ENCODE measurements at places on chromosomes 4 and X.

DNA sequence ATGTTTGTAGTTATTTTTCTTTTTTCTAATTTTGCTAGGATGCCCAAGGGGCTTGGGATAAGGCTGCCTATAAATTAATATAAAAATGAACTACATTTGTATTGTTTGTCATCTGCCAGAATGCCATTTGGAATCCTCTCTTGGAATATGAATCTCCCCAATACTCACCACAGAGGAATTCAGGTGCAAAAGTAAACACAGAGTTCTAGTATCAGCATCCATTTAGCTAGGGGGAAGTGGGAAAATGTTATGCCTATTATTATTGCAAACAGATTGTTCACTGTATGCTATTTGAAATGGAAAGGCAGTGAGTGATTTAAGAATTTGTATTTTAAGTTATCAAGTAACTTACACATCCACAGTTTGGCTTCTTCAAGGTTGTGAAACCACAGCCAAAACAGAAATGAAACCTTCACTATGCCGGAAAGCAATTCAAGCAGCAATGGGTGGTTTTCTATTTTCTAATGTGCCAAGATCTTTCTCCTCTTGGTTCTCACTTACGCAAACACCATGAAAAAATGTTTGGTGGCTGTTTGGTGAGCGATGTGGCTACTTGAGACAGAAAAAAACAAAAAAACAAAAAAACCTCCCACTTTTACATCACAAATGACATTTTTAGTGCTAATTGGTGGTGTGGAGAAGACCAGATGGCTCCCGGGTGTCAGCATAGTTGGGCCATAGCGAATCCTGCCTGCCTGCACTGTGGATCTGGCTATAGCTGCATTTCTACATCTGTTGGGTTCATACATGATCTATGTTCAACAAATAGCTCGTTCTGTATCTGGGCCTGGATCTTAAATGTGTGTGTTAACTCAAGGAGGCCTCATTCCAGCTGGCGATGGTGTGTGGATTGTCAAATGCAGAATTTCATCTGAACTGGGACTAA, 200.8 kb upstream of the GIMD1 start:
- DNase-seq, result no peak

DNA sequence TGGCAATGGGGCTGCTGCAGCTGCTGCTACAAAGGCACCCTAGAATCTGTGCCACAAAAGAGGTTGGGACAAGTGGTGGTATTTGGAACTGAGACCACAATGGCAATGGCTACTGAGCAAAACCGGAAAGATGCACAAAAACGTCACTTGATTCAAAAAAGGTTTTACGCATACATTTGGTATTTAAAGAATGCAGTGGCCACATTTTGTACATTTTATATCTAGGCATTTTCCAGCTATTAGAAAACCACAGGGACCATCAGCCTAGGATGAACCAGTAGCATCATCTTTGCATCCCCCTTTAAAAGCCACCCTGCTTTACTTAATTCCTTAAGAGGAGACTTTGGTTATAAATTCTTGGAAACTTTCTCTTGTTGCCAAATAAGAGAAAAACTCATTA, 104.8 kb upstream of the CXCL13 start:
- DNase-seq, result no peak

DNA sequence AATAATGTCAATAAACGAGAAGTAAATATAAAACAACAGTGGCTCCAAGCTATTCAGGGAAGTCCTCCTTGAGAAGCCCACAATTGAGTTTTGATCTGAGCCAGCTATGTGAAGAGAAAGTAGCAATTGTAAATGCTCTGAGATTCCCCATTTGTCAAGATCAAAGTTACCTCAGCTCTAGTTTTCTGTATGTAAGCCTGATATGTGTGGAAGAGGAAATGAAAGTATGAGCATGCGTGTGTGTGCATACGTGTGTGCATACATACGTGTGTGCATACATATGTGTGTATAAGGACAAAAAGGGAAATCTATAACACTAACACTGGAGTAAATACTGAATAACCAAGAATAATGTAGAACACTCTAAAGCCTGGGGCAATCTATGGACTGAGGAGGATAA, 130.3 kb downstream of the SCFD2 start:
- no peak for DNase-seq

DNA sequence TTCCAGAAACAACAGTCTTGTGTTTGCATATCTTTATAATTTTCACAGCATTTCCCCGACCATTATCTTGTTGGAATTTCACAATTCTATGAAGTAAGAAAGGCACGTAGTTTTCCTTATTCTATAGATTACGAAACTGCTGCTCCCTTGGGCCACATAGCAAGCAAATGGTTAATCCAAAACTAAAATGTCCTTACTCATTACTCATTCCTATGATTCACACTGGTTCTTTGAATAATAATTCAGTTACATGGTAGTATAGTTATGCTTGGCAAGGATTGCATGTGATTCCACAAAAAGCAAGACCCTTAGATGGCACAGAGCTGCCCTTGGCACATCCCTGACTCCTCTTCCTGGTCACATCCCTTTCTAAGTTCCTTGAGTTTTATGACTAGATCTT, 51.2 kb downstream of the OR13H1 start:
- no peak for DNase-seq

GRCh38 chr4:184850018-184850417, 24.2 kb upstream of the ACSL1 start:
- DNase-seq, result no peak

DNA sequence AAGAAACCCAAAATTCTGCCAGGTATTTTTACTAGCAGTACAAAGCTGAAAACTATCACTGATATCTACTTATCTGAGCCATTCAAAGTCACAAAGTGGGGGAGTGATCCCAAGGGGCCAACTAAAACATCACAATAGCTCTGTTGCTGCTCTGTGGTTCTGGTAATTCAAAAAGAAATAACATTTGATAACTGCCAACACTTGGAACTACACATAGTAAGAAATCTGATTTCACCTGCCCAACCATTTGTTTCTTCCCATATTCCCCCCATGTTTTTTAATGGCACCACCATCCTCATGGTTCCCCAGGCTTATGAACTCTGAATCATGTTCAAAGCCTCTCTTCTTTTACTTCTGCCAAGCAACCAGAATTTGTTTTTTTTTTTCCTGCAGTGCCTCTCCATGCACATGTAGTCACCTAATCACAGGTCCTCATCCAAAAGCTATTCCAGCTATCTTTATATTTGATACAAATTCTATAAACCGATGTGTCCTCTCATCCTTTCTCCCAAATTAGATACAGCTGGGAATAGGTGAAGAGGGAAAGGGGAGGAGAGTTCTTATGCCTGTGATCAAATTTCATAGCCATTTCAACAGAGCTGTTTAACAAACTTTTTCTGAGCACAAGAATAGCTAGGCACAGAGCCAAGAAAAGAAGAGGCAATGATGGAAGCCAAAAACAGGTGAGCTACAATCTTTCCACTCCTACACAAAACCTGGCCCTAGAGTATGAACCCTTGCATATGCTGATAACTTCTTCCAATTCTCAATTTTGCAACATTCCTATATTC, 7.7 kb downstream of the AMMECR1 start:
- no peak for DNase-seq

GRCh38 chr4:163536091-163536490, 41.6 kb downstream of the TMA16 start:
- DNase-seq, result no peak
